ENCODE measurements at places on chromosomes 7 and 10. TPM values are rescaled to one million over a fixed set of nuclear protein-coding genes. Genes with fewer than 3 reads are reported as not detected.

DNA sequence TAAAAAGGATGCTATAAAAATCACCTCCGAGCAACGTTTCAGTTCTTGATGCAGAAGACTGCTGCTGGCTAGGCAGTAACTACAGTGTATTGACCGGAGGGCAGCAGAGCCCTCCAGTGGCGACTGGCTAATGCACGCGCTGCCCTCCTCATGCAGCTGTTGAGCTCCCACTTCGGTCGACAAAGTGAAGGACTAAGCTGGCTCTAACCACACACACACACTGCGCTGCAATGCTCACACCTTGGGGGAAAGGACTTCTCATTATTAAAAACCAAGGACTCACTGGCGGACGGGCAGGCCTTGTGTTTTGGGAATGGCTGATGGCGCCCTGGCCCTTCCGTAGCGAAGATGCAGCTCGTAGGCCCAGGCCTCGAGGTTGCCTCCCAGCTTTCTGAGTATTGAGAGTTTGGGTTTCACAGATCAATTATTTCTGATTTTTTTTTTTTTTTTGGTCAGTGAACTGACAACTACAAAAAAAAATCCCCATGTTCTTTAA is 120.9 kb upstream of the DIP2C start:
- no peak for DNase-seq

- DNase-seq, result no peak
Measured at GRCh38 chr7:147803606-147804005, 787.0 kb upstream of the C7orf33 start.

DNA sequence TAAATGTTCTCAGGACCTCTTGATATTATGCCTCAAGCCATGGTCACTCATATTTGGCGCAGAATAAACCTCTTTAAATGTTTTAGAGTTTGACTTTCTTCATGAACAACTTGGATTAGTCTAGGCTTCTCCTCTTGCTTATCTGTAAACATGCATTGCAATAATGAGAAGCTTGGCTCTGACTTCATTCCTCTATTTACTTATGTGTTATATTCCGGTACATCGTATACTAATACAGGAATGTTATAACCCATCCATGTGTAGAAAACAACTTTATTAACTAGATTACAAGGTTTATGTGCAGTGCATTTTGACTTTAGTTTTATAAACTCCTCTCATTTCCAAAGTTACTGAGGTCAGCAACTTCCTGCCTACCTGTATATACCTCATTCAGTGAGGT is 944.3 kb upstream of the GHITM start:
- no peak for DNase-seq

GRCh38 chr7:43648473-43649406 is 65.8 kb downstream of the STK17A start:
- DNase-seq, result no peak

GRCh38 chr7:4430227-4430626 is 251.9 kb upstream of the FOXK1 start:
- no peak for DNase-seq

DNA sequence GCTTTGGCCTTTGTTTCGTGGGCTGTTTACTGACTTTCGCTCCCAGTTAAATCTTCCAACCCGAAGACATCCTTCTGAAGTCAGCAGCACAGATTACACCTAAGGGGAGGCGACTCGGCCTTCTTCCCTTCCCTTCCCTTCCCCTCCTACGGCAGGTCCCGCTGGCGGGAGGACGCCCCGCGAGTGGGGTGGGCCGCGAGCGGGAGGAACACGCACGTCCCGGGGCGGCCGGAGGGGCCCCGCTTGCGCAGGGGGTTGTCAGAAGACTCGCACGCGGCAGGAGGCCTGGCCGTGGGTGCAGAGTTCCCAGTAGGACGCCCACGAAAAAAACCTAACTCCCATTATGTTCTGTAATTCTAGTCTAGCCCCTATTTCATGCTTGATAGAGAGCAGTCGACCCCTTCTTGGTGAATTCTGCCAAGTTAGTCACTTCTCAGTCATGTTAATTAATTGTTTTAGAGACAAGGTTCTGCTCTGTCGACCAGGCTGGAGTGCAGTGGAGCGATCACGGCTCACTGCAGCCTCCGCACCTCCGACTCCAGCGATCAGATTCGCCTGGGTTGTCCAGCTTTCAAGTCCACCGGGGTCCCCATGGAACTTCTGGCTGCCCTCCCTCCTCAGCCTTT is 19.2 kb upstream of the ZNF32 start:
- no peak for DNase-seq

GRCh38 chr7:16421333-16422102 is at the start of gene CRPPA:
TSS of gene CRPPA (minus strand) at chr7:16421538. CDS start at chr7:16421322, 216 bp downstream.
- no peak for DNase-seq

DNA sequence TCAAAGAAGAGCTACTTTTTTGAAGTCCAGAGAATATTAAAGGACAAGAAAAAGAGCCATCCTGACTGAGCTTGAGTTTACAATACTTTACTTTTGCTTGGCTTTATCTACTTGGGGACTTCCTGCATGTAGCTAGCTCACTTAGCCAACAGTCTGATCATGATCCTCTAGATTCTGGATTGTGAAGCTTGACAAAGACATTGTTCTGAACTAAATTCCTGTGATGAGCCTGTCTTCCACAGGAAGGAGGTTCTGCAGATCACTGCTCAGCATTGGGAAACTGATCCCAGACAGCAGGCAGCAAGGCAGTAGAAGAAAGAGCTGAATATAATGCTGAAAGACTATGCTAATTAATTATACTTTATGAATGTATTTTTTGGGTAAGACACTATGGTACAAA is 296.4 kb downstream of the DGKB start:
- no peak for DNase-seq

GRCh38 chr10:55329796-55330195 is 528.8 kb upstream of the PCDH15 start:
- DNase-seq, result no peak

DNA sequence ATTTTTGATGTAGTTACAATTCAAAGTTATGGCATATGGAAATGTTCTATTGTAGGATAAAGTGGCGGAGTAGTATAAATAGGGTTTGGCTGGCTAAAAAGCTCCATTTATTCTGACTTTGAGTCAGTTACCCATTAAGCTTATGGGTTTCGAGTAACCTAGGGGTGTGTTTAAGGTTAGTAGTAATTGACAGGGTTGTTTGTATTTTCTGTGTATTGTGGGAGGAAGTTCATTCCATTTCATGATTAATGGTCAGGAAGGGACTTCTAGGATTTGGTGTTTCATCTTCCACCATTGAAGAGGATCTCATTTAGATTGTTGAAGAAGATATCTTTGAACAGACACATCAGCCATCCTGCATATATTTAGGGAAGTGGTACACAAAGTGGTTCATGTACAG is 75.0 kb downstream of the BICC1 start:
- DNase-seq, result no peak

- DNase-seq, result no peak
Measured at GRCh38 chr7:45585628-45586027, 11.5 kb downstream of the ADCY1 start.

DNA sequence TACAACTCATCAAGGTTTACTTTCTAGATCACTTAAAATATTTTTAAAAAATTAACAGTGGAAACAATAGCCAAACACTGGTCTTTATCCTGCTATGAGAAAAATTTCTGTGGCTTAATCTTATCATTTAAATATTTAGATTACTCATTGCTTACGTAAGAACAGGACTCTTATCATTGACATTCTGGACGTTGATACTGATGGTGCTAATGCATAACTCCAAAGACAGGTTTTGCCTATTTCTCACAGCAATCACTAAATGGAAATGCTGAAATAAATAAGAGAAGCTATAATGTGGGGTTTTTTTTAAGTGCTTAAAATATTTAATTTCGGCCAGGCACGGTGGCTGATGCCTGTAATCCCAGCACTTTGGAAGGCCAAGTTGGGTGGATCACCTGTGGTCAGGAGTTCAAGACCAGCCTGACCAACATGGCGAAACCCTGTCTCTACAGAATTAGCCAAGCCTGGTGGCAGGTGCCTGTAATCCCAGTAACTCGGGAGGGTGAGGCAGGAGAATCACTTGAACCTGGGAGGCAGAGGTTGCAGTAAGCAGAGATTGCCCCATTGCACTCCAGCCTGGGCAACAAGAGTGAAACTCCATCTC is 195.0 kb downstream of the HGF start:
- no peak for DNase-seq

GRCh38 chr7:17492437-17492836 is 194.0 kb downstream of the AHR start:
- no peak for DNase-seq

DNA sequence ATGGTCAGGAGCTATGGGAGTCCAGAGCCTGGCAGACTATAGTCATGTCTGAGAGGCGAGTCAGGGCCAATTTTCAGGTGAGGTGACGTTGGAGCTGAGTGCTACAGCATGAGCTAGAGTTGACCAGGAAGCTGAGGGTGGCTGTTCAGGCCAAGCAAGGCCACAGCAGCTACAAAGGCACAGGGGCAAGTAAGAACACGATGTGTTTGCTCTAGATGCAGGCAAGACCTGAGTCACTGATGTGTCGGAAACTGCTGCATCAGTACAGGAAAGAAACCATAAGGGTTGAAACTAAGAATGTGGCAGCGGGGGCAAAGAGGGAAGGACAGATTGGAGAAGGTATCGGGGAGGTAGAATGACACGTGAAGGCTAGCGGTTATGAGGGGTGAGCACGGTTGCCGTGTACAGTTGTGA is 11.8 kb upstream of the RRP12 start:
- DNase-seq, result no peak

GRCh38 chr10:121189066-121189465 is 337.9 kb downstream of the WDR11 start:
- DNase-seq, result no peak

The ATG9B gene
- 0.46 TPM for total RNA-seq

The TRPV6 gene
- total RNA-seq, result 0.56 TPM

The HOXA6 gene
- 1.1 TPM for total RNA-seq

The TLL2 gene
- 0.16 TPM for total RNA-seq

The CDHR1 gene
- not detected for total RNA-seq

The FFAR4 gene
- 3.2 TPM for total RNA-seq

The KIF20B gene
- 4.1 TPM for total RNA-seq
